ENCODE measurements at places on chromosomes 11 and 22. TPM values are rescaled to one million over a fixed set of nuclear protein-coding genes. Genes with fewer than 3 reads are reported as not detected.

- no peak overlapping the region for H3K4me3 ChIP-seq
- no peaks in the 10 kb centered on the region for H3K4me1 ChIP-seq
- H3K27ac ChIP-seq = no peak overlapping the region
- no peaks in the 10 kb centered on the region for H3K27me3 ChIP-seq
These were observed 36.0 kb downstream of the ZBTB44 start for GRCh38 chr11:130278745-130279144.

GRCh38 chr22:29166180-29166579, 39.5 kb upstream of the EMID1 start:
- DNase-seq = no peak
- no peaks in the 10 kb centered on the region for H3K27me3 ChIP-seq
- H3K36me3 ChIP-seq = no peaks in the 10 kb centered on the region
- peaks cover 5% of the 10 kb centered on the region for H3K4me1 ChIP-seq

DNA sequence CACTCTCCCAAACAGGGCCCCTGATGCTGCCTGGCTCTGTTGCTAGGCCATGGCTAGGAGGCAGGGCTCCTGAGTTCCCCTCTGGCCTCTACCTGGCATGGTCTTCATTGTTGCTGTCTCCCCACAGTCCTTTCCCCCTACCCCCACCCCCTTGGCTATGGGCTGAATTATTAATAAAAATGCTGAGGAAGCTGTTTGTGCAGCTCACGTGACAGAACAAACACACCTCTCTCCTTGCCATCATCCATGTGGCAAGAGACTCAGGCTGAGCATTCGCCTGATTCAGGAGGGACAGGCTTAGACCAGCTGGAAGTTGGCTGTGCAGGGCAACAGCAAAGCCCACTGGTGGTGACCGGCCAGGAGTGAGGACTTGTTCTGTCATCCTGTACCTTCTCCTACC, 4.2 kb upstream of the SYT7 start:
- H3K27me3 ChIP-seq = peaks cover 29% of the 10 kb centered on the region
- no peak overlapping the region for H3K27ac ChIP-seq
- no peak overlapping the region for H3K4me3 ChIP-seq
- H3K4me1 ChIP-seq = peaks cover 34% of the 10 kb centered on the region

GRCh38 chr22:38754751-38755154, 1.0 kb downstream of the SUN2 start:
- DNase-seq = no peak
- peak overlapping the region; percentile 58 for H3K4me3 ChIP-seq
- H3K27me3 ChIP-seq = no peaks in the 10 kb centered on the region
- peaks cover 31% of the 10 kb centered on the region for H3K36me3 ChIP-seq
- peak overlapping the region; percentile 75 for H3K27ac ChIP-seq

DNA sequence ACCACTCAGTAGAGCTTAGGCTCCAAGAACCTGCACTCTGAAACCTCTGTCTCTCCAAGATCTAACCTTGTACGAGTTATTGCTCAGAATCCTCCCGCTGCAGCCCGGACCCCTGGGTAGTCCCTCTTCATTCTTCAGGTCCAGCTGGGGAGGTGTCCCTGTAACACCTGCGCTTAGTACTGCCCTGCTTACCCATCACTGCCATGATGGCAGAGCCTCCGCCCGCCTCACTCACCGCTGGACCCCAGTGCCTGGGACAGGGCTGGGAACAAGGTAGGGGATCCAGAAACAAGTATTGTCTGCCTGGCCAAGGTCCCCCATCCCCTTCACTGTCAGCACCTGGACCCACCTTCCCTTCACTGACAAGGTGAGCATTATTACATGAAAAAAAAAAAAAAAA, 50.3 kb downstream of the THAP12 start:
- H3K4me1 ChIP-seq = peaks cover 30% of the 10 kb centered on the region
- no peaks in the 10 kb centered on the region for H3K36me3 ChIP-seq
- peak overlapping the region; percentile 59 for H3K27ac ChIP-seq
- no peak for DNase-seq
- no peak overlapping the region for H3K4me3 ChIP-seq
- no peaks in the 10 kb centered on the region for H3K27me3 ChIP-seq

Gene SUN2
- total RNA-seq = 33.2 TPM

All from spinal cord (tissue), 10 donors.